LoVo (cell line): ENCODE measurements at places on chromosomes 6 and 20.

- no peak for DNase-seq
Observed at GRCh38 chr6:169940481-169941271, 189.3 kb downstream of the ERMARD start.

DNA sequence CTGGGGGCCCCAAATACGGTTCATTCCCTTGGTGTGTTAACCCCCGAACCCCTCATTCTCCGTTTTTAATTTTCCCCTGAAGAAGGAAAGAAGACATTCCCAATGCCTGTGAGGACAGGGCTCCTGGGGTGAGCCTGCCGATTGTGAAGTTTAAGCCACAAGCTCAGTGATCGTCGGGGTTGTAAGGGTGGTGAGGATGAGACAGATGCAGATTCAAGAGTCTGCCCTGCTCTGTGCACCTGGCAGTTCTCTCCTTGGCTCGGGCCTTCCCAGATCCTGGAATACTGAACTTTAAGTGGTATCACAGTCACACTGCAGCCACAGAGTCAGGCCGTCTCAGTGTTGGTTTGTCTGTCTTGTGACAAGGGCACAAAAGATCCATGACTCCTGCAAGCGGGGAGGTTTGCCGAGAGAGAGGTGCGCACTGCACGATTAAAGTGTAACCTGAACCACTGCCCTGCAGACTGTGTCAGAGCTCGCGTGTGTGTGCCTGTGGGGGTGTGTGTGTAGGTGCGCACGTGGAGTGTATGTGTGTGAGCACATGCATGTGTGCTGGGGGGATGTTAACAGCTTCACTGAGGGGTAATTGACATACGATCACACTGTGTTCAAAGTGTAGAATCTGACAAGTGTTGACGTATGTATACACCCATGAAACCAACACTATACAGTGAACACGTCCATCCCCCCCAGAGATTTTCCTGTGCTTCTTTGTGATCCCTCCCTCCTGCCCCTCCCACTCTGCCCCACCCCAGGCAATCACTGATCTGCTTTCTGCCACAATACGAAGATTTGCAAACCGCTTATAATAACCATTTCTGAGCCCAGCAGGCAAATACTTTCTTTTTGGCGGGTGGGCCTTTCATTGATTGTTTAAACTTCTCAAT is 38.9 kb downstream of the RPP40 start:
- no peak for DNase-seq

DNA sequence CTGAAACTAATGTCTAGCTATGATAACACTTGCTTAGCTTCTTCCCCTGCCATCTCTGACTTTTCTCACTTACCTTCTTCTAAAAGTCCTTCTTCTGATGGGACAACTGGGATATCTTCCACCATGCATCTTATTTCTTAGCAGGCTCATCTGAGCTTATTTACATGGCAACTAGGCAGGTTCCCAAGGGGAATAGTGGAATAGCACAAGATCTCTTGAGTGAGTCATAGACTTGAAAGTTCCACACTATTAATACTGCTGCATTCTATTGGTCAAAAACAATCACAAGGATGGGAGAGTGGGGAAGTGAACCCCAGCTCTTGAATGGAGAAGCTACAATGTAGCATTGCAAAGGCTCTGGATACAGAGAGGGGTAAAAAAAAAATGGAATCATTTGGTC is 142.1 kb downstream of the HAO1 start:
- no peak for DNase-seq

GRCh38 chr20:13788167-13788834 is 3.5 kb downstream of the NDUFAF5 start:
- DNase-seq: peak; percentile 52

GRCh38 chr20:33883164-33883563 is 72.0 kb downstream of the CHMP4B start:
- DNase-seq: no peak

DNA sequence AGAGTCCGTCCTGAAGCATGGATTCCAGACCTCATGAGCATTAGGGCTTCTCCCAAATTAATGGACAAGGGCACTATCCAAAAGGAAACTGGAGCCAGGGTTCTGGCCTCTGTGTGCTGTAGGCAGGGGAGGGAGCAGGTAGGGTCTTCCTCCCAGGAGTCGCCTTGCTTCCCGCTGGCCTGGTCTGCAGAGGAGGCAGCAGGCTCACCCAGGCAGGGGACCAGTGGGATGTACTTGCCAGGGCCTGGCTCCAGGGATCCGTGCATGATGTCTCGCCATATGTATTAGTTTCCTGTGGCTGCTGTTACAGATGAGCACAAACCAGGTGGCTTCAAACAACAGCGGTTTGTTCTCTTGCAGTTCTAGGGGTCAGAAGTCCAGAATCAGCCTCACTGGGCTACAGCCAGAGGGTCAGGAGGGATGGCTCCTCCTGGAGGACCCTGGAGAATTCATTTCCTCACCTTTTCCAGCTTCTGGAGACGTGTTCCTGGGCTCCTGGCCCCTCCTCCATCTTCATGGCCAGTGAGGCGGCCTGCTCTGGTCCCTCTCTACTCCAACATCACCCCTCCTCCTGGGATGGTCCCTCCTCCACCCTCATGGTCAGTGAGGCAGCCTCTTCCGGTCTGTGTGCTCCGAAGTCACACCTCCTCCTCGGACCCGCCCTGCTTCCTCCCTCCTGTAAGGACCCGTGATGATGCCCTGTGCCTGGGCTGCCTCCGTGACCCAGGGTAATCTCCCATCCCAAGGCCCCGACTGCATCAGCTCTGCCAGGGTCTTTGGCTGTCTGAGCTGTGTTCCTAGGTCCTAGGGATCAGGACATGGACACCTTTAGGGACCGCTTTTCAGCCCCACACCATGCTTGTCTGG is 329.1 kb downstream of the CDH4 start:
- no peak for DNase-seq

GRCh38 chr6:38593998-38594665 is 45.6 kb downstream of the BTBD9 start:
- no peak for DNase-seq

- peak; percentile 19 for DNase-seq
Observed at GRCh38 chr6:129498541-129498940, 211.4 kb downstream of the ARHGAP18 start.

GRCh38 chr6:6712449-6713403 is 124.2 kb downstream of the LY86 start:
- peak; percentile 69 for DNase-seq

GRCh38 chr6:4899249-4900034 is 104.4 kb downstream of the RPP40 start:
- DNase-seq: no peak

DNA sequence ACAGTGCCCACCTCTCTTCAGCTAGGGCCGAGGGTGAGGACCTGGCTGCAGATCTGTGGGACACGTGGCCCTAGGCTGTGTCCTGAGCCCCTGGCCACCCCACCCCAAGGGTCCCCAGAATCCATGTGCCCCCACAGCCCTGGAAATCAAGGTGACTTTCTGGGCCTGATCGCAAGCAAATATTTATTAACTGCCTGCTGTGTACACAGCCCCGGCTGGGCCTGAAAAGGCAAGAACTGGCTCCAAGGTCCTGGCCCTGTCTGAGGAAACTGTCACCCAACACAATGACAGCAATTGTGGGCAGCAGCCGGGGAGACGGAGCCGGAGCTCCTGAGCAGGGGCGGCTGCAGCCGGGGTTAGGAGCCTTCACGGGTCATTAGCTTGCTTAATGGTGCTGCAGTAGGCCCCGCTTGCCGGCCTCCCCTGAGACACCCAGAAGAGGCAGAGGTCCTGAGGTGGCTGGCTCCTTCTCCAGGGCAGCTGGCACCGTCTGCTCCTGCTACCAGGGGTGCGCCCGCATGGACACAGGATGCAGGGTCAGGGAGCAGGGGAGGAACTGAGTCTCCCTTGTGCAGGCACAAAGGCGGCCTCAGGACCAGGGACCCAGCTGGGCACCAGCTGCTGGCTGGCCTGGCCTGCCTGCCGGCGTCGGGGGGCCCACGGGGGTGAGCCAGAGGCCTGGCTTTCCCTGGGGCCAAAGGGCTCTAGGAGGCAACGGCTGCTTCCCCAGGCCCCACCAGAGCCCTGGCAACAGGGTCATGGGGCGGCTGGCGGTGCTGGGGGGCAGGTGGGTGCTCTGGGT is 24.1 kb downstream of the NPEPL1 start:
- no peak for DNase-seq

DNA sequence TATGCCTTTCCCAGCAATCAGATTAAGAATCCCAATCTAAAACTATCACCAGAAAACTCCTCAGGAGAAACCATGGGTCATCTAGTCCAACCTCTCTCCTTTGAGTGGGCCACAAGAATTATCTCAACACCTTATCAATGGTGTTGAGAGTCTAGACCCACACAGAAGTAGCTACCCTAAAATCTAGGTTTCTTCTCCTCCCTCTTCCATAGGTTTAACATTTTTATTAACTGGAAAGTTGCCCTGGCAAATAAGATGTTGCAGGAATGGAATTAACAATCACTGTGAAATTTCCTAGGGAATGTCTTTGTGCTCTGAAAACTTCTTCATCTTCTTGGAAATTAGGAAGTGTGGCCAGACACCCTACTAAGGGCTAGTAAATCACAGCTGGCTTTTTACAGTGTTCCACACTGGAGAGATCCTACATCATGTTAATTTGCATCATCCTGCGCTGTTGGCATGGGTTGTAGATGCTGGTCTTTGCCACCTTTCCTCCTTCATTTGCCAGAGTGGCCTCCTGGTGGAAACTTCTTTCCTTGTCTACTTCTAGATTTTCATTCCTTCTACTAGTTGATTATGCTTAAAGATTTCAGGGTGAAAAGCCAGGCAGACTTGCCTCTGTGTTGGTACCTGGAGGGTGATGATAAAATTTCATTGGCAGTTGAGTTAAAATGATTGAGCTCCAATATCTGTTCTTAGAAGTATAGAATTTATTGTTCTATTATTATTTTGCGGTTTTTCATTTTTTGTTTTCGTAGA is 2.7 kb downstream of the TNFAIP3 start:
- DNase-seq: no peak

GRCh38 chr6:136711644-136712043 is 80.6 kb downstream of the MAP3K5 start:
- DNase-seq: no peak

DNA sequence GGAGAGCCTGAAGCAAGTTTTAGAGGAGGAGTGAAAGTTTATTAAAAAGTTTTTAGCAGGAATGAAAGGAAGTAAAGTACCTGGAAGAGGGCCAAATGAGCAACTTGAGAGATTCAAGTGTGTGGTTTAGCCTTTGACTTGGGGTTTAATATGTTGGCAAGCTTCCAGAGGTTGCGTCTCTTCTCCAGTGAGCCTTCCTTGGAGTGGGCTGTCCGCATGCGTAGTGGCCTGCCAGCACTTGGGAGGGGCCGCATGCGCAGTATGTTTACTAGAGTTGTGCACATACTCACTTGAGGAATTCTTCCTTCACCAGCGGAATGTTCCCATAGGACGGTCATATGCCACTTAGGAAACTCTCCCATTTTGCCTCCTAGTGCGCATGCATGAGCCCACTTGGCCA is 235.2 kb downstream of the ALDH8A1 start:
- peak; percentile 60 for DNase-seq

DNA sequence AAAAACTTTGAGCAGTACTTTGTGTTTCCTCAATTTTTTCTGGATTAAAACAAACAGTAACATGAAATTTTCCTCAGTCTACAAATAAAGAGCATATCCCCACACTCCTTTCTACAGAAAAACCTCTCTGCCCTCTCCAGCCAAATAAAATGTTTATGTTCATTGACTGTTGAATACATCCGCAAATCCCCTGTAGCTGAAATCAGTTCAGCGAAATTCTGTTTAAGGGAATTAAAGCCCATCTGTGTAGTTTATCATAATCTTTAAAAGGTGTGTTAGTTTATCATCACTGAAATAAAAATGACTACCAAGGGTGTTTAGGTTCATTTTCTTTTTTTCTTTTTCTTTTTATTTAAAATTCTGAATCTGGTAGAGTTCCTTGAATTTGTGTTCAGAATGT is 157.8 kb upstream of the RUNX2 start:
- DNase-seq: no peak

- DNase-seq: no peak
Observed at GRCh38 chr6:40509086-40509485, 78.1 kb downstream of the LRFN2 start.

DNA sequence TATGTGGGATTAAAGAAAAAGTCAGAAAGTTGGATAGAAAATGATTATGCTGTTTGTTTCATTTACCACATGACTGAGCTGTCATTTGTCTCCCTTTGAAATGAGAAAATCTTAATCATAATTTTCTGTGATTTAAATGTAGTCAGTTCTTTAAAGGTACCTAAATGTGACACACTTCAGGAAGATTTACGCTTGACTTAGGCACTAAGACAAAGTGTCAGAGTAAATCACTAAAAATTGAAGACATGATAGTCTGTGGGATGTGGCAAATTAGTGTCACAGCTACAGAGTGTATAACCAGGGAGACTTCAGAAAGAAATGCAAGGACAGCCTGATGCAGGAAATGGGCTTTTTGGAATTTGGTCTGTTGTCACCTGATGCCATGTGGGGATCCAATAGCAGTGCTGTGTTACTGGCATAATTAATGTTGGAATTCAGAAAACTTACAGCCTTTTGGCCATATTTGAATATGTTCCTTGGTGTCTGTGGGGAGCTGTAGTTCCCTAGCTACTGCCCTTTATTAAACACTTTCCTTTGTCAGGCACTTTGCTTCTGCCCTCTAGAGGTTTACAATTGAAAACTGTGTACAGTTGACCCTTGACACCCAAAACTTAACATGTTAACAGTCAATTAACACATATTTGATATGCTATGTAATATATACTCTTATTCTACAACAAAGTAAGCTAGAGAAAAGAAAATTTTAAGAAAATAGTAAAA is 493.8 kb downstream of the UTRN start:
- no peak for DNase-seq

GRCh38 chr20:40265825-40266533 is 423.1 kb downstream of the MAFB start:
- no peak for DNase-seq

DNA sequence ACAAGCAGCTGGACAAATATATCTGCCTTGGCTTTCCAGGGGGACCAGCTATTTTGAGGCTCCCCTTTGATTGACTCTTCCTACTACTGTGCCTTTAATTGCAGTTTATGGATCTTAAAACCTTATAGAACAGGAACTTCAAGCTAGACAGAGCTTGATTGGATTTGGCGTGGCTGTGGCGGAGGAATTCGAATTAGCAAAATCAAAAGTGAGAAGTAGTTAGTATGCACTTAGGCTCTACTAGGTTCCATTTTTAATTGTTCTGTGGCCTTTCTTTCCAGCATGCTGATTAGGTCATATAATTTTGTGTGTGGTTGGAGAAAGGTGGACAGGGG is 248.0 kb downstream of the HIVEP2 start:
- no peak for DNase-seq

- DNase-seq: no peak
Observed at GRCh38 chr6:11760015-11760473, 18.6 kb downstream of the ADTRP start.

DNA sequence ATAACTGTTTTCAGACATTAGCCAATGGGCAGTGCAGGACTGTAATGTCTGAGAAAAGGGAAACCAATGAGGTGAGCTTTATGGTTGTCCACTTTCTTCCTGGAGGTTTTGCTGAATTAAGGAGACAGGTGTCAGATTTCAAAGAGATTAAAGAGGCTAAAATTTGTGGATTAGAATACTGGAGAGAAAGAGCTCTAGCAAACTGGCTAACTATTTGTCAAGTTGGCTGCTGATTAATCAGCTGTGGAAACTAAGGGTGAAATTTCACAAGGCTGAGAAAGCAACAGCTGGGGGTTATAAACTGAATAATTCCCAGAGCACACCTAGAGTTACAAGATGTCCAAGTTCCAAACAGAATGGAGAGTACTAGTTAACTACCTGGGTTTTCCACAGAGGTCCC is 198.9 kb downstream of the TBC1D32 start:
- DNase-seq: no peak

- no peak for DNase-seq
Observed at GRCh38 chr6:108203189-108204112, 37.6 kb downstream of the NR2E1 start.

GRCh38 chr20:61935926-61936700 is 129.6 kb downstream of the TAF4 start:
- DNase-seq: no peak

- DNase-seq: no peak
Observed at GRCh38 chr6:125165256-125165655, 11.7 kb downstream of the TPD52L1 start.
